ENCODE measurements at places on chromosomes 3 and 15. TPM values are rescaled to one million over a fixed set of nuclear protein-coding genes. Genes with fewer than 3 reads are reported as not detected.
A peak's percentile ranks its signal among the peaks of the same experiment; 100 is the strongest.

DNA sequence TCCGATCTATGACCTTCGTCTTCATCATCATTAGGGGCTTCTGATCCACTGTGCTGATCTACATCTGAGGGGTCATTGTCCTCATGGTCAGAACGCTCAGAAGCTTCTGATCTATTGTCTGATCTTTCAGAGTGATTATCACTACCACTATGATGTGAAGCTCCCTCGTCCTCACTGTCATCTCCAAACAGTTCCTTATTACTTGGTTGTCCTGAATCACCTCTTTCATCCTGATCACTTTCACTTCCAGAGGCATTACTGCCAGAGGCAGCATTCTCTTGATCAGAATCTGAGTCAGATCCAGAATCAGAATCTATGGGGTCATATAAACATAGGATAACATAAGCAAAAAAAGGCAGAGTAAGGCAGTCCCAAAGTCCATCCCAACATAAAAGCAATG, 5.4 kb downstream of the LEO1 start:
- peaks cover 7% of the 10 kb centered on the region for H3K4me1 ChIP-seq
- DNase-seq = no peak
- H3K27me3 ChIP-seq = no peaks in the 10 kb centered on the region
- H3K36me3 ChIP-seq = peaks cover 19% of the 10 kb centered on the region

GRCh38 chr3:165983284-165983683, 146.1 kb upstream of the BCHE start:
- no peaks in the 10 kb centered on the region for H3K36me3 ChIP-seq
- H3K4me3 ChIP-seq = no peak overlapping the region
- H3K27me3 ChIP-seq = no peaks in the 10 kb centered on the region
- no peak overlapping the region for H3K27ac ChIP-seq
- no peaks in the 10 kb centered on the region for H3K4me1 ChIP-seq

- no peak for DNase-seq
- no peak overlapping the region for H3K4me3 ChIP-seq
- H3K27ac ChIP-seq = no peak overlapping the region
- H3K27me3 ChIP-seq = peaks cover 99% of the 10 kb centered on the region
- no peaks in the 10 kb centered on the region for H3K36me3 ChIP-seq
Observed at GRCh38 chr15:89413877-89414276, 79.3 kb upstream of the POLG start.

DNA sequence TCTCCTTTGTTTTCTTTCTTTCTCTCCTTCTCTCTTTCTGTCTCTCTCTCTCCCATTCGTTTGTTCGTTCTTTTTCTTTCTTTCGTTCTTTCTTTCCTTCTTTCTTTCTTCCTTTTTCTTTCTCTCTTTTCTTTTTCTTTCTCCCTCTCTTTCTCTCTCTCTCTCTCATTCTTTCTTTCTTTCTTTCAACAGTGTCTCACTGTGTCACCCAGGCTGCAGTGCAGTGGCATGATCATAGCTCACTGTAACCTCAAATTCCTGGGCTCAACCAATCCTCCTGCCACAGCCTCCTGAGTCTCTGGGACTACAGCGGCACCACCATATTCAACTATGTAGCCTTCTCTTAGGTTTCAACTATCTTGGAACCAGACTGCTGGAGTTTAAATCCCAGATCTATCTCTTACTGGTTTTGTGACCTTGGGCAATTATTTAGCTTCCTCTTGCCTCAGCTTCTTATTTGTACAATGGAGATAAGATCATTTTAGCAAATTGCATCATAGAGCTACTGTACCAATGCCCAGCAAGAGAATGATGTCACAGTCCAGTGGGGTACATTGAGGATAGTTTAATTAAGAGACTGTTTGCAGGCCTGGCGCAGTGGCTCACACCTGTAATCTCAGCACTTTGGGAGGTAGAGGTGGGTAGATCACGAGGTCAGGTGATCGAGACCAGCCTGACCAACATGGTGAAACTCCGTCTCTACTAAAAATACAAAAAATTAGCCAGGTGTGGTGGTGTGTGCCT, 27.3 kb upstream of the PARL start:
- no peak overlapping the region for H3K4me3 ChIP-seq
- no peaks in the 10 kb centered on the region for H3K36me3 ChIP-seq
- no peak for DNase-seq
- no peaks in the 10 kb centered on the region for H3K4me1 ChIP-seq

DNA sequence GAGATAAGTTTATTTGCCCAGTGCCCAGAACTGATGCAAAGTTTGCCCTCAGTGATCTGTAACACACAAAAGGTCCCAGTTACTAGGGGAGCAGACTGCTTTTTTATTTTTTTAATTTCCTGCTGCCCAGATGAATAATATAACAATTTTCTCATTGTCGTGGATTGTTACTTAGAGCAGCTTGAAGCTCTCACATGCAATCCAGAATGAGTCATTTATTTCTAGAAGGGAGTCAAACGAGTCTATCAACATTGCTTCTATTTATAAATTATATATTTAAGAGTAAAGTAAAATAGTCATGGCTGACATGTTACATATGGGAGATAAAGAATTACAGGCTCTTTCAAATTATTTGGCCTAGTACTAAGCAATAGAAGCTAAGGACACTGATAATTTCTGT, 41.3 kb downstream of the MEIS2 start:
- no peaks in the 10 kb centered on the region for H3K36me3 ChIP-seq
- H3K4me3 ChIP-seq = no peak overlapping the region
- peaks cover 4% of the 10 kb centered on the region for H3K27me3 ChIP-seq
- DNase-seq = no peak

DNA sequence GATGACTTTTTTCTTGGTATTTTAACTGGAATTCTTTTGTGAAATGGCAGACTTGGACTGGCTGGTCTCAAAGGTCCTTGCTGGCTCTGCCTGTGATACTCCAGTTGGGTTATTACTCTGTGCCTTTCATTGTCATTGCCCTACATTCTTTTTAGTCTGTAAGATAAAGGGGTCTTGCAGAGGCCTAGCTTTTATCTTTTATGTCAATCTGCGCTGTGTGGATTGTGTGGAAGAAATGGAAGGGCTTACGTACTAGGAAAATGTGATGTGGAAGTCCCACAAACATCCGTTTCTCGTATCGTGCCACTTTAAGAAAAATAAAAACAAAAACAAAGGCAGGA, 8.7 kb upstream of the TMEM212 start:
- no peak overlapping the region for H3K4me3 ChIP-seq
- no peak overlapping the region for H3K27ac ChIP-seq
- no peaks in the 10 kb centered on the region for H3K36me3 ChIP-seq
- no peaks in the 10 kb centered on the region for H3K27me3 ChIP-seq

- no peak overlapping the region for H3K27ac ChIP-seq
- no peaks in the 10 kb centered on the region for H3K4me1 ChIP-seq
- H3K36me3 ChIP-seq = no peaks in the 10 kb centered on the region
- no peaks in the 10 kb centered on the region for H3K27me3 ChIP-seq
- no peak for DNase-seq
- H3K4me3 ChIP-seq = no peak overlapping the region
Observed at GRCh38 chr3:140794507-140794906, 116.6 kb downstream of the TRIM42 start.

GRCh38 chr3:187165144-187165543, 25.8 kb upstream of the RPL39L start:
- no peaks in the 10 kb centered on the region for H3K27me3 ChIP-seq
- H3K36me3 ChIP-seq = no peaks in the 10 kb centered on the region
- no peak overlapping the region for H3K4me3 ChIP-seq

DNA sequence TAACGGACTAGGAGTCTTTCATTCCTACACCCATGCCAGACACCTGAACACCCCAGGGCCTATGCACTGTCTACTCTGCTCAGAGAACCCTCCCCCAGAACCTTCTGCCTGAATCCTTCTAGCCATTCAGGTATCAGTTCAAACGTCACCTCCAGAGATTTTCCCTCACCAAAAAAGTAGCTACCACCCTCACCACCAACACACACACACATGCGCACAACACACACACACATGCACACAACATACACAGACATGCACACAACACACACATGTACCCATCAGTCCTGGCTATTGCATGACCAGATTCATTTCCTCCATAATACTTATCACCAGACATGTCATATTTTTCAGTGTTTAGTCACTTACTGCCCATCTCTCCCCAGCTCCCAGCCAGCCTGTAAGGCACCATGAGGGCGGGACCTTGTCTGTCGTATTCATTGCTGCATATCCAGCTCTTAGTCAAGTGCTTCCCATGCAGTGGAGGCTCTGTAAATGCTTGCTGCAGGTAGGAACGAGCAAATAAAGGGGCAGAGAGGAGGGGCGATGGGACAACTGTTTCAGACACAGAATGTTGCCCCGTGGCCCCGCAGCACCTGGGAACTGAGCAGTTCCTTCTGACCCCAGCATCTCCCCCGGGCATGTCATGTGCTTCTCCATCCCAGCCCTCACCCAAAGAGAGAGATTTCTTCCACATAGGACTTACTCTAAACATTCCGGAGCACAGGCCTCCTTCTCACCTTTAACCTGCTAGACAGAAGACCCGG, 29.2 kb downstream of the XXYLT1 start:
- no peaks in the 10 kb centered on the region for H3K27me3 ChIP-seq
- DNase-seq = no peak
- H3K27ac ChIP-seq = no peak overlapping the region
- no peaks in the 10 kb centered on the region for H3K4me1 ChIP-seq
- H3K36me3 ChIP-seq = no peaks in the 10 kb centered on the region
- no peak overlapping the region for H3K4me3 ChIP-seq

DNA sequence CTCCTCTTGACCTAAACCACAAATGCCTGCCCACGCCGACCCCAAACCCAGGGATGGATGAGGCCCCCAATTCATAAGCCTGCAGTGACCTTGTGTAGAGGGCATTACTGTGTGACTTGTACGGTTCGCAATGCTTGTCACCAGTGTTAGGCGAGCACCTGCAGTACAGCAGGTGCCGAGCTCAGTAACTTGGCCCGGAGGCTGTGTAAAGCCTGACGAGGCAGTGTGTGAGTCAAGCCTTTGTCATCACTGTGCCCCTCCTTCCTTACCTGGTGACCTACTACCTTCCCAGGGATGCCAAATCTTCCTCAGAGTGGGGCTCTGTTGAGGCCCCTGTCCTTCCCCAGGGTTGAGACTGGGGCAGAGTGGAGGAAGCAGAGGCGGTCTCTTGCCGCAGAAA, 37.2 kb upstream of the TMEM115 start:
- peaks cover 4% of the 10 kb centered on the region for H3K4me1 ChIP-seq
- no peaks in the 10 kb centered on the region for H3K27me3 ChIP-seq
- H3K4me3 ChIP-seq = no peak overlapping the region
- no peak overlapping the region for H3K27ac ChIP-seq

DNA sequence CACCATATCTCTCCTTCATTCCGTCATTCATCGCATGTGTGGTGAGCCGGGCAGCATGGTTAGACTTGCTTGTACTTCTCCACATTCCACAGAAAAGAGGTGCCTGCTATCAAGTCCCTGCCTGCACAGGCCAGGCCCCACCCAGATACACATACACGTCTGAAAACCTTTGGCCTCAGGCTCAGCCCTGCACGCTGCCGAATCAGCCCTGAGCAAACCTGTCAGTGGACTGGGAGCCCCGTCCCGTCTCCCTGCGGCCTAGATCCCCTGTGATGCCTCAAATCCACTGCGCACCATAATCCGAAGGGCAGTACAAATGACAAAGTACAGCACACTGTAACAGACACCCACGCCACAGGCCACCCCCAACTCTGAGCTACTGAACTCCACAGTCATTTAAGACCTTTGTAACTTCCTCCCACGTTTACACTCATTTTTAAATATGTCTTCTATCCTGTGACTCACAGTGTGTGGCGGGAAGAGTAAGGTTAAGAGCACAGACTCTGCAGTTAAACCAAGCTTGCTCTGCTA, 67.1 kb downstream of the MB21D2 start:
- H3K4me1 ChIP-seq = peaks cover 40% of the 10 kb centered on the region
- no peaks in the 10 kb centered on the region for H3K27me3 ChIP-seq
- peak; percentile 98 for DNase-seq
- peak overlapping the region; percentile 92 for H3K27ac ChIP-seq
- H3K36me3 ChIP-seq = no peaks in the 10 kb centered on the region

DNA sequence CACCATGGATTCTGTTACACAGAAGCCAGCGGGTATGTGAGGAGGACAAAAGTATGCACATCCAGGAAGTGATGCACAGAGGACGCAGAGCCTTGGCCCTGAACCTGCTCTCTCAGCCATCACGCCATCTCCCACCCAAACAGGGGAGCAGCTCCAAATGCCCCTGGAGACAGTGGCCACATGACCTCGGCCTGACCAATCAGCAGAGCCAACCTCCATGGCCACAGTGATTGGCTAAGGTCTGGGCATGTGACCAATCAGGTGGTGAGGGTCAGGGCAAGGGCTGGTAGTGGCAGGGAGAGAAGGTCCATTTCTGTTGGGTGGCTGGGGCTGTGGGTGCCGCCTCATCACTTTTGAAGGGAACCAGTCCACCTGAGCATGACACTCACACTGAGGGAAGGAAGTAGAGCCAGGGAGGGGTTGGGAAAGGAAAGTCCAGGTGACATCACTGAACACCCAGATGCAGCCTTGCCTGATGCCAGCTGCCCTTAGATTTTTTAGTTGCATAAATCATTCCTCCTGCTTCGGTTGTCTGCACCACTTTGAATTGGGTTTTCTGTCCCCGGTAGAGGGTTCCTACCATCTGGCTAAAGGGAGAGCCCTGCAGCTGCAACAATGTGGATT, 70.3 kb upstream of the IQSEC1 start:
- no peak for DNase-seq
- no peaks in the 10 kb centered on the region for H3K4me1 ChIP-seq
- H3K27ac ChIP-seq = no peak overlapping the region
- H3K27me3 ChIP-seq = no peaks in the 10 kb centered on the region
- H3K4me3 ChIP-seq = no peak overlapping the region

GRCh38 chr15:33119865-33120264, 74.6 kb downstream of the FMN1 start:
- no peak overlapping the region for H3K4me3 ChIP-seq
- DNase-seq = no peak
- no peaks in the 10 kb centered on the region for H3K36me3 ChIP-seq
- H3K27me3 ChIP-seq = no peaks in the 10 kb centered on the region
- no peaks in the 10 kb centered on the region for H3K4me1 ChIP-seq

SMAD6 gene
- polyA plus RNA-seq = 25.4 TPM

RASL12 gene
- 3.6 TPM for polyA plus RNA-seq

AADACL2 gene
- polyA plus RNA-seq = 0.01 TPM

C3orf20 gene
- polyA plus RNA-seq = not detected

CPLX3 gene
- not detected for polyA plus RNA-seq

TMC3 gene
- polyA plus RNA-seq = 6.2 TPM

Measured in large intestine (tissue), 12 donors.